ENCODE measurements at places on chromosomes 2 and 18. TPM values are rescaled to one million over a fixed set of nuclear protein-coding genes. Genes with fewer than 3 reads are reported as not detected.

DNA sequence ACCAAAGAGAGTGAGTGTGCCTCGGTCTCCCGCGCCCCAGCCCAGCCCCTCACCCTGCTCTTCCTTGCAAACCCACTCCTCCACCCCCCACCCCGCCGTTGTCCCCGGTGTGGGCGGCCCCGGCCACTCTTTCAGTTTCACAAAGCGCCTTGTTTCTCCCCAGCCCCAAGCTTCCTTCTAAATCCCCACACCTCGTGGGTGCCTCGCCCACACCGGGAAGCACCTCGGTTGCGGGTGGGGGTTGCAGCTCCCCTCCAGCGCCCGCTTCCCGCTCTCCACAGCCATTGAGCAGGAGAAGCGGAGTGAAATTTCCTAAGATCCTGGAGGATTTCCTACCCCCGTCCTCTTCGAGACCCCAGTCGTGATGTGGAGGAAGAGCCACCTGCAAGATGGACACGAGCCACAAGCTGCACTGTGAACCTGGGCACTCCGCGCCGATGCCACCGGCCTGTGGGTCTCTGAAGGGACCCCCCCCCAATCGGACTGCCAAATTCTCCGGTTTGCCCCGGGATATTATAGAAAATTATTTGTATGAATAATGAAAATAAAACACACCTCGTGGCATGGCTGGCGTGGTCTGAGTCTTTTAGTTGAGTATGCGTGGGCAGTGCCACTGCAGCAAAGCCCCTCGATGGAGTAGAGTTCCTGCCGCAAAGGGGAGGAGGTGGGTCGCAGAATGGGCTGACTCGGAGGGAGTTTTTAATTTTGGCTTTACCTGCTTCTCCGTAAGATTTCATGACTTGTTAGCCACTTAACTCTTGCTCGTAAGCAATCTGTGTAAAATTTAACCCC lies 848 bp downstream of the TMSB10 start:
- no peaks in the 10 kb centered on the region for H3K27me3 ChIP-seq
- H3K27ac ChIP-seq = peak overlapping the region; percentile 85
- DNase-seq = no peak
- peaks cover 42% of the 10 kb centered on the region for H3K4me1 ChIP-seq
- H3K4me3 ChIP-seq = peak overlapping the region; percentile 74

- H3K27ac ChIP-seq = no peak overlapping the region
- no peaks in the 10 kb centered on the region for H3K27me3 ChIP-seq
- no peaks in the 10 kb centered on the region for H3K36me3 ChIP-seq
- no peaks in the 10 kb centered on the region for H3K4me1 ChIP-seq
- no peak for DNase-seq
- H3K4me3 ChIP-seq = no peak overlapping the region
These were observed 56.7 kb downstream of the NEMP2 start for GRCh38 chr2:190477661-190478454.

DNA sequence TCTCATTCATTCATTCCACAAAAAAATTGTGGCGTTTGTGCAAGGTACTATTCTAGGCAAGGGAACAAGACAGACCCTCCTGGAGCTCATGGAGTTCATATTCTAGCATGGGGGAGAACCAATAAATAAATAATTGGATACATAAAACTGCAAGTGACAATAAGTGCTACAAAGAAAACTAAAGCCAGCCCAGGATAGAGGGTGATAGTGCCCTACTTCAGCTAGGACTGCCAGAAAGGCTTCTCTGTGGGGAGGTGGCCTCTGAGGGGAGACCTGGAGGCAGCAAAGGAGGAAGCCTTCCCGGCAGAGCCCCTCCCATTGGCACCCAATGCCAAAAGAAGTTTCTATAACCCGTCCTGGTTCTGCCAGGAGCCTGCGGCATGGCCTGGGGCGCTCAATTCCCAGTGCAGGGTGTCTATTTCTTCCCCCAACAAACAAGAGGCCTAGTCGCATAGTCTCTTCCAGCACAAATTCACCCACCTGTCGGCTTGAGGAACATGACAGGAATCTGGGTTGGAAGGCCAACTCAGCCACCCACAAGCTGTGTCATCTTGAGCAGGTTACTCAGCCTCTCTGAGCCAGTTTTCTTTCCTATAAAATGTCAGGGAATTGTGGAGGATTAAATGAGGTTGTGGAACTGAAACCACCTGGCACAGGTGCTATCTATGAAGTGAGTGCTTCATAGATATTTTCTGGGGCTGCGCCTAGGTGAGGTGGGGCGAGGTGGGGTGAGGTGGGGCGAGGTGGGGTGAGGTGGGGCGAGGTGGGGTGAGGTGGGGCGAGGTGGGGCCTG lies 94.3 kb downstream of the ZFP36L2 start:
- H3K27me3 ChIP-seq = no peaks in the 10 kb centered on the region
- H3K4me3 ChIP-seq = peak overlapping the region; percentile 21
- H3K4me1 ChIP-seq = peaks cover 100% of the 10 kb centered on the region

GRCh38 chr2:239311132-239312040 lies 89.4 kb downstream of the HDAC4 start:
- no peaks in the 10 kb centered on the region for H3K36me3 ChIP-seq
- peaks cover 14% of the 10 kb centered on the region for H3K4me1 ChIP-seq
- H3K4me3 ChIP-seq = no peak overlapping the region
- no peak overlapping the region for H3K27ac ChIP-seq
- DNase-seq = no peak

- no peak for DNase-seq
- H3K27ac ChIP-seq = no peak overlapping the region
- H3K36me3 ChIP-seq = no peaks in the 10 kb centered on the region
- H3K27me3 ChIP-seq = no peaks in the 10 kb centered on the region
- no peaks in the 10 kb centered on the region for H3K4me1 ChIP-seq
These were observed 239.9 kb downstream of the SPAG16 start for GRCh38 chr2:213524164-213524563.

DNA sequence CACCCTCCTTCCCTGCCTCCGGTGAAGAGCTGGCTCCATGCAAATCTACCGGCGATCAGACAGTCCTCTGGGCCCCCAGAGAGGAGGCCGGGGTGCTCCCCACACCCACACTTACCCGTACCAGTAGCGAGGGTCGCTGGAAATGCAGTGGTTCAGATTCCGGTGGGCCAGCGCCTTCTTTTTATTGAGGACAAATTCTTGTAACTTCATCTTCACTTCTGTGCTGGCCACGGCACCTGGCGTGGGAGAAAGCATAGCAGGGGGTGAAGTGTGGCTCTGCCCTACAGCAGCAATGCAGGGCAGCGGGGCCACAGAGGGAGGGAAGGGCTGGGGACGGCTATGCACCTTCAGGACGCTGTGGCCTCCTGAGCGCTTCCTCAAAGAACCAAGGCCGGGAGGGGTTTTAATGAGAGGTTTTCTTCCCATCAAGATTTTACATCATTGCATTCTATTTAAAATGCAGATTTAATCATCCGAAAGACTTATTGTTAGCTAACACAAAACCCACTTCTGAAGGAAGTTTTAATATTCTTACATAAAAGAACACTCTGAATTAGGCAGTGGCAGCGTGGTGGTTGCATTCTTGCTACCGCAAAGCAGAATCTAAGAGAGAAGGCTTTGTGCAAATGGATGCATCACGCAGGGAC lies 237.0 kb downstream of the HDAC4 start:
- no peaks in the 10 kb centered on the region for H3K27me3 ChIP-seq
- H3K4me1 ChIP-seq = peaks cover 25% of the 10 kb centered on the region
- peak overlapping the region; percentile 22 for H3K27ac ChIP-seq
- DNase-seq = no peak
- H3K36me3 ChIP-seq = peaks cover 59% of the 10 kb centered on the region

DNA sequence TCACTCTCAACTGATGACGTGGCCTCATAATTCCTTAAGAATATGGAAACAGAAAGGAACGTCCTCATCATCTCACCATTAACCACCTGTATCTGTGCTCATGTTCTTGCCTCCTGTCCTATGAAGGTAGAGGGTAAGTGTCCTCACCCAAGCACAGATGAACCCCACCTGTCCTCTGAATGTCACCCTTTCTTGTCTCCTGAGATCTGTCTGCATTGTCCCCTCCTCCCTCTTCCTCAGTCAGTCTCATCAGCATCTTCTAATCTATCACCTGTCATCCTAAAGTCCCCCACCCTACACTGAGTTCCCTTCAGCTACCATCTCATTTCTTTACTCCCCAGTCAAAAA lies 39.4 kb upstream of the LPIN2 start:
- peaks cover 28% of the 10 kb centered on the region for H3K4me1 ChIP-seq
- H3K4me3 ChIP-seq = no peak overlapping the region
- no peaks in the 10 kb centered on the region for H3K36me3 ChIP-seq
- no peak for DNase-seq
- H3K27ac ChIP-seq = peak overlapping the region; percentile 13

DNA sequence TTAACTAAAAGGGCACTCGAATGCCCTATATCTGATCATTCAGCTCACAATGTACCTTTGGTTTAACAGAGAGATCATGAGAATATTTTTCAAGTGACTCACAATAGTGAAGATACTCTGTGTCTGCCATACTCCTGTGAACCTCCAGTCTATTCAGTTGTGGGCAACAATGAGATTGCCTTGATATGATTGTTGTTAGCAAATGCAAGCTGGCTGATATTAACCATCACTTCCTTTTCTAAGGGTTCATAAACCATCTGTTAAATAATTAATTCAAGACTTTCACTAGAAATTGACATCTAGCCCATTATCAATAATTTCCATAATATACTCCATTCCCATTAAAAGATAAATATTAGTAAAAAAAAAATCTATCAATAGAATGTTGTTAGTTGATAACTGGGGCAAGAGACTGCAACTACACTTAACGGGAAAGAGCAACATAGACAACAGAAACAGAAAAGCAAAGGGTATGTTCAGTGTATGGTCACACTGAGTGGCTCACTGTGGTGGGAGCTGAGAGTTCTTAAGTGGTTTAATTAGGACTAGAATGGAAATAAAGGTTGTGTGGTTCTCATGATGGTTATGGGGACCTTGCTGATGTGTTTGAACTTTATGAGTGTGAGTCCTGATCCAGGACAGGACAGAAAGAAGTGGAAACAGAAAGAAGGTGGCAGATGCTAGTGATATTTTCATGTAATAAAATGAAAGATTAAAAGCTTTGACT lies 11.9 kb downstream of the IL18RAP start:
- DNase-seq = no peak
- H3K4me3 ChIP-seq = no peak overlapping the region
- H3K27me3 ChIP-seq = no peaks in the 10 kb centered on the region
- H3K27ac ChIP-seq = no peak overlapping the region

DNA sequence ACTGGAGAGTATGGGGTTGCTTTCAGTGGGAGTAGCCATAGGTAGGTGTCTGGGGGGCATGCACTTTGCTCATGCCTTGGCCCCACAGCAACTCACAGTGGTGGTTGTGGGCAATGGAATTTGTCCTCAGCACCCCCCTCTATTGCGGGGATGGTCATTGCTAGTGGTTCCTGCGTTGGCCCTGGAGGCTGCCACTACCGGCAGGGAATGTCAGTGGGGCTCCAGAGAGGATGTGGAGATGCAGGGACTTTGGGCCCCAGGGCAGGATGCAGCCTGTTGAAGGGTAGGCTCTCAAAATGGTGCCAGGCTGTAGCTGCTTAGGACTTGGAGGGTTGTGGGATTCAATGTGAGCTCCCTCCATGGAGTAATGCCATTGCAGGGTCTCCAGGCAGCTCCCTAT lies 125.0 kb downstream of the XRCC5 start:
- no peak overlapping the region for H3K4me3 ChIP-seq
- no peak overlapping the region for H3K27ac ChIP-seq
- no peaks in the 10 kb centered on the region for H3K36me3 ChIP-seq
- no peak for DNase-seq
- H3K27me3 ChIP-seq = no peaks in the 10 kb centered on the region

- no peak for DNase-seq
- H3K27ac ChIP-seq = no peak overlapping the region
- no peaks in the 10 kb centered on the region for H3K36me3 ChIP-seq
- H3K4me3 ChIP-seq = no peak overlapping the region
- H3K27me3 ChIP-seq = peaks cover 15% of the 10 kb centered on the region
These were observed 92.3 kb downstream of the BIN1 start for GRCh38 chr2:127014630-127015029.

DNA sequence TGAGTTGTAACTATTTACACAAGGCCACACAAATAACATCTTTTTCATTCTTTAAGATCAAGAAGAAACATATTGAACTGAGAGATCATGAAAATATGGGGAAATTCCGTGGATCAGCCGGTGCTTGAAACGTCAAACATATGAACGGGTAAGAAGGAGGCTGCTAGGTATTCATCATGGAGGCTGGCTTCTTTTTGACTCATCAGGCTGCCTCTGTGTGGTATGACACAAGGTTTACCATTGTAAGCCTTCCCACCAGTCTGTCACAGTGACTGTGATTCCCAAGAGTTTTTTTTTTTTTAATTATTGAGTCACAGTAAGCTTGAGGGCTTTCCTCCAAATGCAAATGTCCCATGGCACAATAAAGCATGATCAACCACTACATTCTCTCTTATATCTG lies 506.9 kb downstream of the BCL11A start:
- no peak overlapping the region for H3K27ac ChIP-seq
- H3K36me3 ChIP-seq = no peaks in the 10 kb centered on the region
- no peak for DNase-seq
- no peaks in the 10 kb centered on the region for H3K4me1 ChIP-seq
- no peak overlapping the region for H3K4me3 ChIP-seq

DNA sequence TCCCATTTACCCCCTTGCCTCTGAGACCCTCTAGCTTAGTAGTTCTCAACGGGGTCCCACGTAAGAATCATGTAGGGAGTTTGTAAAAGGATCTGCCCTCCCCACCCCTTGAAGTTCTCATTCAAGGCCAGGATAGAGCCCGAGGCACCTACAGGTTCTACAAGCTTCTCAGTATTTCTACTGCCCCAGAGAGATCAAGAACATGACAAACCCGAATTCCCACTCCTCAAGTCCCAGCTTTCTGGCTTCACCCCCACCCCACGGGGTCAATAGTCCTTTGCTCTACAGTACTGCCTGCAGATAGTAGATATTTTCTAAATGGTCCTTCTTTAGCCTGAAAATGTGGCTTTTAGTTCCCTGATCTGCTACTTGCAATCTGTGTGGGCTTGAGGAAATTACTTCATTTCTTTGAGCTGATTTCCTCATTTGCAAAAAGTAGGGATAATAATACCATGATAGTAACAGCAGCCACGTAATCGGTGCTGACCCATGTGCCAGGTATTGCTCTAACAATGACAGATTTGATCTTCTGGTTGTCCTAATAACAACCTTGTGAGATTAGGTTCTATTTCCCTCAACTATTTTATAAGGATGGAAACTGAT lies 7.1 kb downstream of the CIB4 start:
- H3K27me3 ChIP-seq = peaks cover 2% of the 10 kb centered on the region
- H3K36me3 ChIP-seq = no peaks in the 10 kb centered on the region
- H3K4me3 ChIP-seq = no peak overlapping the region
- no peaks in the 10 kb centered on the region for H3K4me1 ChIP-seq
- no peak overlapping the region for H3K27ac ChIP-seq

- no peak overlapping the region for H3K27ac ChIP-seq
- no peaks in the 10 kb centered on the region for H3K27me3 ChIP-seq
- no peak for DNase-seq
- no peaks in the 10 kb centered on the region for H3K36me3 ChIP-seq
These were observed 5.0 kb upstream of the CRYGB start for GRCh38 chr2:208150956-208151355.

- no peak for DNase-seq
- H3K27me3 ChIP-seq = no peaks in the 10 kb centered on the region
- peaks cover 10% of the 10 kb centered on the region for H3K4me1 ChIP-seq
- no peaks in the 10 kb centered on the region for H3K36me3 ChIP-seq
These were observed 363.7 kb upstream of the MYT1L start for GRCh38 chr2:2694746-2695145.

The PNPT1 gene
- total RNA-seq = 10.3 TPM

The XDH gene
- total RNA-seq = not detected

The ASB1 gene
- 14.3 TPM for total RNA-seq

The MAL gene
- 101 TPM for total RNA-seq

The GULP1 gene
- total RNA-seq = not detected

The CASP8 gene
- total RNA-seq = 175 TPM

The EFHD1 gene
- total RNA-seq = not detected

The TFCP2L1 gene
- 0.17 TPM for total RNA-seq

The UBXN4 gene
- 143 TPM for total RNA-seq

The PAX3 gene
- total RNA-seq = not detected

The ABCG8 gene
- not detected for total RNA-seq

The BCL11A gene
- 2.3 TPM for total RNA-seq

The ACKR3 gene
- total RNA-seq = 0.74 TPM

The CPO gene
- not detected for total RNA-seq

Measured in CD4-positive, alpha-beta T cell (primary cell).